Omental fat pad (tissue), 4 donors: ENCODE measurements at places on chromosomes 2 and 18.

DNA sequence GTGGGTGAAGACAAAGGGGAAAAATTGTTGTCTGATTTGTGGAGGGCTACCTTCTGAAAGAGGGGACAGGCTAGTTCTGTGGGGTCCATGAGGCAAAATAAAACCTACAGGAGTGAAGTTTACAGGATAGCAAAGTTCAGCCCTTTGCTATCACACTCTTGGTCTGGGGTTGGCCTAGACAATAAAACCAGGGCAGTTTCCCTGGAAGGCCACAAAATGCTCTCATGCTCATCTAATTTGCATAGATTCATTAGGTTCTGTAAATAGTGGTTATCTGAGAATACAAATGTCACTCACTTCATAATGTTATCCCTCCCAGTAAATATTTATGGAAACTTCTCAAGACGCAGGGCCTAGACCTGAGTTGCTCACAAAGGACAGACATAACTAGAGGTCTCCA lies 63.6 kb downstream of the INSIG2 start:
- DNase-seq, result no peak

GRCh38 chr18:13566941-13567746 lies 159.2 kb downstream of the FAM210A start:
- no peak for DNase-seq

DNA sequence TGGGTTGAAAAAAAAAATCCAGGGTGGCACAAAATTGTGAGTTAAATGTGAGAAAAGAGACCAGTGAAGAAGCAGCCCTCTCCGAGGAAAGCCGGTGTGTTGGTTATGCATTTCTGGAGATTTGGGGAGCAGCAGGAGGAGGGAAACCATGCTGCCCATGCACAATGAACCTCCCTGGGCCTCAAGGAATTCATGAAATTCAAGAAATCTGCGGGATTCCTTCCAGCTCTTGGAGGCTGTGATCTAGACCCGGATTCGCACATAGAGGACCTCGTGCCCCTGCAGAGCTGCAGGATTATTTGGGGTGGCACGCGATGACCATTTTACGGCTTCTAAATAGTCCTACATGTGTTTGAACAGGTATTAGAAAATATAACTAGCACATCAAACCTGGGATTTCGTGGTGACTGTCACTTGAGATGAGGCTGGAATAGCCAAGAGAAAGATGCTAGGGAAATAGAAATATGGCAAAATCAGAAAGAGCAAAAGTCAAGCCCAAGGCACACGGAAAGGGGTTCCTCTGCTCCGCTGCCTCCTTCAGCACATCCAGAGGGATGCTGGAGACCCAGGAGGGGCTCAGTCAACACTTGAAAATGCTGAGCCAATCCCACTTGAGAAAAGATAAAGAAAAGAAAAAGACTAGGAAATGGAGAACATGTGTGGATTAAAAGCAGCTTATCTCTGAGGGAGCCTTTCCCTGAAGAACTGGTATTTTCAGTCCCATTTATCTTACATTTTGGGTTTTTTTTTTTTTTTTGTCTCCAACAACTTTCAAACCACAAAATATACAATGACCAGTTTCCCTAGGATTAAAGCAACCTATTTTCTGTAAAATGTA lies 22.0 kb downstream of the KCTD1 start:
- no peak for DNase-seq

DNA sequence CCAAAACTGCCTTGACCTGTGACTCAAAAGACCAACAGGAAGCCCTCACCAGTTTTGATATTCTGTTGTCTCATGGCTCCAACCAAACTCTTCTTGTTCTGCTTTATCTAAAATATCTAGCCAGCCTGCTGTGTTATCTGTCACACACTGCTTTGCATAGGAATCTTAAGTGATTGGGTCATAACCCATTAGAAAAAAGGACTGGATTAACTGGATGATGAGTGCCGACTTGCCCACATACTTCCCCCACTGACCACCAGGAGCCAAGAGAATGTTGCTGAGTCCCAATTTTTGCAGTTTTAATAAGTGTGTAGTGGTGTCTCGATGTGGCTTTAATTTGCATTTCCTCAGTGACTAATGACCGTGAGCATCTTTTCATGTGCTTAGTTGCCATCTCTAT lies 6.5 kb downstream of the MOGAT1 start:
- DNase-seq, result no peak

DNA sequence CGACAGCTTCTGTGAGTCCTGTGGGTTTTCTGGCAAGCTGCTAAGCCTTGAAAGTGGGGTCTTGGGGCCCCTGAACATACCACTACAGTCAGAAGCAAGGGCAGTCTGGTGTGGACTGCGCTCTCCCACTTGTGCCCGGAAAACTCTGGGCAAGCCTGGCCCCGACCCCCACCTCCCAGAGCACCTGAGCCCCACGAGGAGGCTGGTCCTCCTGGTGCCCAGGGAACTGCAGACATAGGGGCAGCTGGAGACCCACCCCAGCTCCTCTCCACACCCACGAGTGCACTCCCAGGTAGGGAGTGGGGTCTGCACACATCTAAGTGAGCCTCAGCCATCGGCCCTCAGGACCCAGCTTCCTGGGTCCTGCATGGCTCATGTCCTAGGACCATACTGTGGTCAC lies 16.2 kb upstream of the GPC1 start:
- DNase-seq, result no peak

GRCh38 chr2:177187631-177188312 lies 24.8 kb upstream of the HNRNPA3 start:
- DNase-seq, result no peak

DNA sequence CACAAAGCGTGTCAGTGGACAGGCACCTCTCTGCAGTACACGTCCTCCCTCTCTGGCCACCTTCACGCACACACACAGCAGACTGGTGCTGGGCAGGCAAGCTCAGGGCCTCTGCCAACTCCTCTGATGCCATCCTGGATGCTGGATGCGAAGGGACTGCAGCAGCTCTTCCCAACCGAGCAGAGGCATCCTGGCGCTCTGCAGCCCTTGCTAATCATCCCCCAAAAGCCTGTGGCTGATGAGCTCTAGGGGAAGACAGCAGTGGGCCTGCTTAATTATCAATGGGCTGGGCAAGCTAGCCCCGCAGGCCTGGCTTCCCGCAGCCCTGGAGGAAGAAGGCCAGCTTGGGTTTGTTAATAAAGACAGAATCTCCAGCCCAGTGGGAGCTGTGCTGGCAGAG lies 71.3 kb upstream of the TEX51 start:
- DNase-seq, result no peak

DNA sequence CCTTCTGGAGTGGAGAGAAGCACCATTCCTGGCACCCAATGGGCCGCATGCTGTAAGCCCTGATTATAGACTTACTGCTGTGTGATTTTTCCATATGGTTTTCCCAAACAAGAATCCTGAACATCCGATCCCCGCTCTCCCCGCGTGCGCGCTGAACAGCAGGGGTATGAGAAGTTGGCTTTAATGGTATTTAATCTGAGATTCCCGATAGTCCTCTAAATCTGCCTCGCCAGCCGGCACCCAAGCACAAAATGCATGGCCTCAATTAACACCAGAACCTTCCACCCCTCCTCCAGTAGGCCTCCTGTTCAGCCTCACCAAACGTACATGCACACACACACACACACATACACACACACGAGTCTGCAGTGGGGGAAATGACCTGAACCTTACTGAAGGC lies 480.3 kb downstream of the BCL11A start:
- DNase-seq, result no peak

GRCh38 chr18:62179213-62179612 lies 7.6 kb downstream of the PIGN start:
- DNase-seq, result no peak

- no peak for DNase-seq
These were observed 1366.3 kb upstream of the TMEFF2 start for GRCh38 chr2:193561054-193561453.

- no peak for DNase-seq
These were observed 59.7 kb downstream of the SMAD4 start for GRCh38 chr18:51089691-51090090.

DNA sequence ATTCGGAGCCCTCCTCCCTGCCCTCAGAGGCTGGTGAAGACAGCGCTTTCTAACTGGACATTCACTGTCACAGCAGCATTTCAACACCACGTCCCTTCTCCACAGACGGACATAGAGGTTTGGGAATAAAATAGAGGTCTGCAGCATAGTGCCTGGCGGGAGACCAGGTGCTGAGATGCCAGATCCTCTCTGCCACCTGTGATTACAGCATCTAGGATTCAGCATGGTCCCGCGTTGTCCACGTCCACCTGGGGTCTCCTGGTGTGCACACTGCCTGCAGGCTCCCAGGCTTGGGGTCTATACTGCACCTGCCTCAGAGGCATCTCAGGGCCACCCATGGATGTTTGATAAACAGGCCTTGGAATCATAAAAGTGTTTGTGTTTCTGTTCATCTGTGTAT lies 175.5 kb downstream of the TMEM18 start:
- no peak for DNase-seq

GRCh38 chr2:240226672-240227537 lies 86.4 kb upstream of the OTOS start:
- no peak for DNase-seq

- DNase-seq, result no peak
These were observed 222.5 kb downstream of the GBX2 start for GRCh38 chr2:235945608-235946140.

- no peak for DNase-seq
These were observed 1.5 kb upstream of the RRM2 start for GRCh38 chr2:10120877-10121574.

GRCh38 chr2:176747506-176747905 lies 465.1 kb upstream of the HNRNPA3 start:
- no peak for DNase-seq

GRCh38 chr2:19651466-19651865 lies 250.3 kb downstream of the TTC32 start:
- DNase-seq, result no peak

GRCh38 chr18:67432806-67433205 lies 83.7 kb downstream of the DSEL start:
- DNase-seq, result no peak

DNA sequence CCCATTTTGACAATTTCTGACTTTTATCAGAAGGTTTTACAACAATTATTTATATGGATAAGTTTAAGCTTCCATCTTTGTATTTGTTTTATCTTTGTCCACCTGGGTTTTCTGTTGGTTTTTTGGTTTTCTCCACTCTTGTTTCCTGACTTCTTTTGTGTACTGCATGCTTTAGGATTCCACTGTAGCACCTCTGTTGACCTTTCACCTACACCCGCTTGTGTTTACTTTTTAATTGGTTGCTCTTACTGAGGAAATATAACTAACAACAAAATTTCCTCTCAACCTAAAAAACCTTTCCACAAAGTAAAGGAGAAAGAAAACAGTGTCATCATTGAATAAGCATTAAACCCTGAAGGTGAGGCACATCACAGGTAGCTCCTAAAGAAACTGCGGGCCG lies 39.8 kb upstream of the TTR start:
- DNase-seq, result no peak

DNA sequence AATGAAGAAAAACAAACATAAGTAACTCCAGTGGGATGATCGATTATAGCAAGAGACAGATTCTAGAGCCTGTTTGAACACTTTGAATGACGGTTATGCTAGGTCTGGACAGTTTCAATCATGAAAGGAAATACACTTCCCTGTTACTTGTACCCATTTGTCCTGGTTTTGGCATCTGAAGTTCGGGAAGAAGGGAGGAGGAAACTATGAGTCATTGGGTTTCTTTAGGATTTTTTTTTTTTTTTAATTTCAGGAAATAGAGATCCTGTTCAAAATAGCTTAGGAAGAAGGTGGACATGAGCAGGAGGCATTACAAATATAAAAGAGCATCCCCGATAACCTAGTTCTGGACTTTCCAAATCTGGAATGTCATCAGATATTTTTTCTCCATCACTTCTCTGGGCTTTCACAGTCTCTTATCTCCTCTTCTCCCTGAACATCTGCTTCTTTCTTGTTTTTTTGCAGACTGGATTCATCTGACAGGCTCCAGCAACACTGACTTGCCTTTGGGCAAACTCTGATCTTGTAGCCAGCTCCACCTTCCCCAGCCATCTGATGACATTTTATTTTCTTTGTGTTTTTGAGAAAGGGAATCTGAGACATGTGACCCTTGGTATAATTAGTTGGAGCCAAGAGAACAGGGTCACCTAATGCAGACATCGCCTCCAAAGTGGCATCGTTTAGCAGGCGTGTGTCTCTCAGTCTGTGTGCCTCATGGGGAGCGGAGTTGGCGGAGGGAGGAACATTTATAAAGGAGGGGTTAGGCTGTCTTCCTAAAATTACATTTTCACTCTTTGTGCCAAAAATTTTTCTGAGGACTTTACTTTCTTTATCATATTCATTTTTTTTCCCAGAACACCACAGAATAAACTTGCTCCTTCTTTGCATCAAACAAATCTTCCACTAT lies 195.3 kb upstream of the EPHA4 start:
- no peak for DNase-seq

DNA sequence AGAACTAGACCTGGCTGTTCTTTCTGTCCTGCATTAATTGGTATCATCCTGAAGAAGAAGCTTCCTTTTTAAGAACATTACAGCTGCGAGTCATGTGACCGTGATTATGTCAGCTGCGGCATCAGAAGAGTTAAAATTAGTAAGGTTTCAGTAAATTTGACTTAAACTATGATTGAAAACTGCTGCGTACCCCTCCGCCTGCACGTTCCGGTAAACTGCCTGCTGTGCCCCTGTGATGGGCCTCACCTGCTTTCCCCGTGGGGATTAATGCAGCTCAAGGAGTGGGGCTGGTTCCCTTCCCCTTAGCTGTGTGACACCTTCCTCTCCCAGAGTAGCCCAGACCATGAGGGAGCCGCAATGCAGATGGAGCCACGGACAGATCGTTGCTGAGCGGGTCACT lies 36.1 kb upstream of the MYO3B start:
- no peak for DNase-seq

GRCh38 chr2:117058366-117058765 lies 756.1 kb upstream of the DDX18 start:
- DNase-seq, result no peak

DNA sequence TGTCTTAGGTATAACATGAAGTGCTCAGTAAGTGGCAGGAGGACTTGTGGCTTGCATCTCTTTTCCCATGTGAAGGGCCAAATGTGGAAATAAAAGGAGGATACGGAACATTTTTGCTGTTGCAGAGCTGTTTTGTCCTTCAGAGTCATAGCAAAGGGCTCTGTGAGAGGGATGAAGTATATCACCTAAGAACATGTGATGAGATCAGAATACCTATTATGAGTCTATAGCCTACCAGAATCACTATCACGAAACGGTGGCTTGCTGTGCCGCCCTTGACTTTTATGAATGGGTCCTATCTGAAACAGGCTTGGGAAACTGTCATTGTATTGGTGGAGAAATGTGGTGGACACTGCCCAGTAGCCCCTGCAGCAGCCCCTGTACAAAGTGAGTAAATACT lies 67.0 kb upstream of the ITGB6 start:
- DNase-seq, result no peak
